Caco-2 (cell line): ENCODE measurements at places on chromosomes 3 and 15.
A peak's percentile ranks its signal among the peaks of the same experiment; 100 is the strongest.

DNA sequence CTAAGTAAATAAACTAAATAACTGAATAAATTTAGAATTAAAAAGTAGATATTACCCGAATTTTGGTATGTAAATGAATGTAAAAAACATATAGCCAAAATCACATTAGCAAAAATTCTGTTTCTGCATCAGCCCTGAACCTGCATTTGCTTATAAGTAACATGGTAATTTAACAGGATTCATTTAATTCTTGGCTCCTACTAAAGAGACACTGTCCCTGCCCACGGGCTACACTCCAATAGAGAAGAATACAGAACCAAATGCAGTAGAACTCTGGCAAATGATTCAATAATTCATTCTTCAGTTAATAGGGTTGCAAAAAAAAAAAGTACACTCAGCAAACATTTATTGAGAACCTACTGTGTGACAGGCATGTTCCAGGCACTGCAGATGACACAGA lies 20.8 kb upstream of the CNBP start:
- DNase-seq, result no peak

DNA sequence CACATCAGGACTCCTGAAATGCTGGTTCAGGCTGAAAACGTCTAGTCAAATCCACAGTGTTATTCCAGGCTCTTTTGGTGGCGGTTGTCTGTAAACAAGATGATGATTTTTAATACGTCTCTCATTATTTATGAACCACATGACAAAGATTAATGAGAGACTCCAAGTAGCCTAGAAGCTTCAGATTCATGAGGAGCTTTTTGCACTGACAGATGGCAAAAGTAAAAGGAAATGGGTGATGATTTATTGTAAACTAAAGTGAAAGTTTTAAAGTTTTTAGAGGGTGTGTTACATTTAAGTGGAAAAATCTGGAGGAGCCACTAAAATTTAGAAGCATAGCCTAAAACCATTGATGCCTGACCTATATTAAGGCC lies 77.0 kb downstream of the BBX start:
- no peak for DNase-seq

- no peak for DNase-seq
Measured at GRCh38 chr3:195204360-195205163, 66.4 kb downstream of the XXYLT1 start.

GRCh38 chr15:61141497-61142125 lies 87.5 kb downstream of the RORA start:
- DNase-seq, result no peak

DNA sequence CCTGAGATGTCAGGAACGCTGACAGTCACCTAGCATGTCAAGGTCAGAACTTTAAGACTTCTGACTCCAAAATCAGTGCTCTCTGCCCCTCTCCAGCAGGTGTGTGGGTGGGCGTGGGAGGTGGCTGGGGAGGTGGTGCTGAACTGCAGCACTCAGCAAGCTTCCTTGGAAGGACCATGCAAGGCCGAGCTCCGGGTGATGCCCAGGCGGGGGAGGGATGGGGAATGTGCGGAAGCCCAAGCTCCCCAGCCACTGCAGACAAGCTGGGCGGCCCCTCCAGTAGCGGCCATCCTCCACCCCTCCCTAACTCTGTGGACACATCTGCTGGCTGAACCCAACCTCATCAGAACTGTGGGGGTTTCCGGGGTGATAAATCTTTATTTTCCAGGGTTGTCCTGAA lies 296.6 kb downstream of the TLE3 start:
- no peak for DNase-seq

DNA sequence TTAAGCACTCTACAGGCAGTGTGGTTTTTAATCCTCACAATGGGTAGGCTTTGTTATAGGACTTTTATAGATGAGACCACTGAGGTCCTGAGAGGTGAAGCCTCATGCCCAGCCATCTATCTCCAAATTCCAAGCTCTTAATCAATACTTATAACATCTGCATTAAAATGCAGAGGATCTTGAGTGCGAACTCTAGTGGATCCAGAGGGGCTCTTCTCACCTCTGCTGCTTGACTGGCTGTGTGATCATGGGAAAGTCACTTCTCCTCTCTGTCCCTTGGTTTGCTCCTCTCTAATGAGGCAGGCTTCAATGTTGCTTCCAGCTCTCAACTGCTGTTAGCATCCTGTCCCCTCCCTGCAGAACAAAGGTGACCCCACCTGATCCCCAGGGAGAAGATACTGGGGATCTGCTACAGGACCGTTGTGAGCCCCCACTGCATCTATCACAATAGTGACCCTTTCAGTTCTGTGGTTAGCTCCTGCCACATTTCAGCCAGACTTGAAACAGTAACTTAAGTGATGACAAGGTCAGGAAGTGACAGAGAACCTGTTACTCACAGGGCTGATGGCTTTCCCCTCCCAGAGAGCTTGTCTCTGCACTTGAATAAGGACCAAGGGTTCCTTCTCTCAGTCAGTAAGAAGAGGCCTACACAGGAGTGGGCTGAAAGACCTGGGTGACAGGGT lies 1.3 kb downstream of the SLC27A2 start:
- no peak for DNase-seq

DNA sequence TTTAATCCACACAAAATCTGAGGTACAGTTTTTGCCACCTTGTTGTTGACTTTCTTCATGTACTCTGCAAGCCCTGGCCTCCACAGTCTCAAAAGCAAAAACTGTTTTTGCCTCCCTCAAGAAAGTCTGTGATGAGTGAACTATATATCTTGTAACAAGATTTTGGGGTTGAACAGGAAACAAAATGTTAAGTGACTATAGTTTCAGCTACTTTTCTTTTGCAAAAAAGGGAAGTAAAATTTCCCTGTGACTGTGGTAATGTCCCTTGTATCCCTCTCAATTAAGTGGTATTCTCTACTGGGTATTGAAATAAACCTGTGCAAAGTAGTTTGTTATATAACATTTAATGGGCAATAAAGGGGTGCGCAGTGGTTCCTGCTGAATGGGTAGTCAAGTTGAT lies 21.3 kb upstream of the SCAANT1 start:
- DNase-seq, result no peak

GRCh38 chr15:90161950-90162361 lies 39.2 kb upstream of the SEMA4B start:
- DNase-seq, result peak; percentile 40

- no peak for DNase-seq
Measured at GRCh38 chr3:125695688-125696087, 100.4 kb upstream of the OSBPL11 start.
